Mucosa of gallbladder (tissue), 1 donor: ENCODE measurements at places on chromosomes 11 and 22. TPM values are rescaled to one million over a fixed set of nuclear protein-coding genes. Genes with fewer than 3 reads are reported as not detected.
A peak's percentile ranks its signal among the peaks of the same experiment; 100 is the strongest.

DNA sequence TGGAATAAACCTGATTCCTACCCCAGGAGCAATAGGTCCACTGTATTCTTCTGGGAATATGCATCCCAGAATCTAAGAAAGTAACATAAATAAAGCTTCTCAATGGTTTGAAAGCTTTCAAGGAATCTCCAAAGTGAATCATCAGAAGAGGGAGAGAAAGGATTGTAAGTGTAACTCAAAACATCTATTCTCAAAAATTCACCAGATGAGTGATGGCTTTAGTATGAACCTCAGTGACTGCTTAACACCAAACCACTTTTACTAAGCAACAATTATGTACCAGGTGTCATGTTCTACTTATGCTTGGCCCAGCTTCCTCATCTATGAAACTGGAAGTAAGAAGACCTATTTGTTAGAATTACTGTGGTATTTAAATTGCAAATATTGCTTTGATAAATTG is 7.4 kb downstream of the RAB38 start:
- DNase-seq, result no peak

GRCh38 chr11:69461272-69461962 is 20.0 kb upstream of the LINC01488 start:
- no peak for DNase-seq

Gene TRPM5
- total RNA-seq, result 4.4 TPM

Gene TREH
- total RNA-seq, result 23.0 TPM

GRCh38 chr11:62980133-62980760 is 4.5 kb downstream of the SLC22A6 start:
- DNase-seq, result no peak

Gene ADM
- total RNA-seq, result 27.2 TPM

DNA sequence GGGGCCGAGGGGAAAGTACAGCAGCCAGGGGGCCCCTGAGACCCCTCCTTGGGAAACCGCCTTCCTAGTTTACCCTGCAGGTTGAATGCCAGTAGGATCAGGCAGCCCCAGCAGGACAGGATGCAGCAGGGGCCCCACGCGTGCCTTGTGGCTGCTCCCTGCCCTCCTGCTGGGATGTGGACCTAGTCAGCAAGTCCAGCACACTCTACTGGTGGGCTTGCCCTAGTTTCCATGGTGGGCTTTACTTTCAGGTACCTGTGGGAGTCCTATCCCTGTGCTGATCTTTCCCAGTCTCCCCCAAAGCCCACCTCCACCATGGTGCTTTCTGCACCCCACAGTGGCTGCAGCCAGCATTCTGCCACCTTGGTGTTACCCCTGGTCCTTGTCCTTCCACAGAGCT is 22.2 kb downstream of the SHISA8 start:
- no peak for DNase-seq

GRCh38 chr11:36402568-36403170 is 106.6 kb downstream of the PRR5L start:
- DNase-seq, result no peak

GRCh38 chr11:62069986-62070919 is 53.6 kb upstream of the INCENP start:
- DNase-seq, result no peak

Gene SYCE3
- total RNA-seq, result not detected

Gene KCNJ1
- not detected for total RNA-seq

DNA sequence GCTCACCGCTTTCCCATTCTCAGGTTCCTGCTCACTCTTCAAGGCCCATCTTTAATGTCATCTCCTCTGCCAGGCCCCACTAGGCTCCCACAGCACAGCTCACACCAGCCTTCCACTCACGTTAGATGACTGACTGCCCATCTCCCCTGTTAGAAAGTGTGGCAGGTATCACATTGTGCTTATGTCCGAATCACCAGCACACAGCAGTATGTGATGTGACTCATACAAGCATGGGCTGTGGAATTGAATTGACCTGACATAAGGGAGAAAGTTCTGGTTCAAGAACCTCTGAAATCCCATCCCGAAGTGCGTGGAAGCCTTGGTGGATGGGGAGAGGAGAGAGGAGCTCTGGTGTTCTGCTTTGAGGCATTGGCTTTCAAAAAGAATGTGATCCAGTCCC is 6.5 kb downstream of the VSTM5 start:
- no peak for DNase-seq

- DNase-seq, result no peak
Measured at GRCh38 chr11:98307827-98308491, 712.8 kb upstream of the CNTN5 start.

Gene ZNF280B
- 1.3 TPM for total RNA-seq

Gene WNT7B
- 22.1 TPM for total RNA-seq

Gene NRIP3
- 2.7 TPM for total RNA-seq

Gene C11orf97
- total RNA-seq, result not detected

- no peak for DNase-seq
Measured at GRCh38 chr11:116786966-116787365, 857 bp downstream of the ZPR1 start.

Gene FIBIN
- total RNA-seq, result 8.5 TPM

DNA sequence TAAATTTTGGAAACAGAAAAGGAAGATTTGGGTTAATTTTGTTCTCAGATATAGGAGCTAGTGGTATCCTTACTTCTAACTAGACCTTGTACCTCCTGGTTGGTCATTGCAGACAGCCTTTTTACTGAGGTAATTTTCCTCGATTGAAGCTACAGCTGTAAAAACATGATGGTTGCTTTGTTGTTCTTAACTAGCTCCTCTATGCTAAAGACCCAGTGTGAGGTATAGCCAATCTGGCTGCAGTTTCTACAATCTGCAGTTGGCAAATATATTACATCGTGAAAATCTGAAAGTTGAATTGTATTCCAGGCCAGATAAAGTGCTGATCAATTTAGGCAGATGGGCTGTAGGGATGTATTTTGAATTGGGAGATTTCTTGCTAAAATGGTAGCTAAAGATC is 116.5 kb downstream of the AASDHPPT start:
- DNase-seq, result no peak

GRCh38 chr11:64026575-64027205 is 9.0 kb upstream of the FLRT1 start:
- no peak for DNase-seq

DNA sequence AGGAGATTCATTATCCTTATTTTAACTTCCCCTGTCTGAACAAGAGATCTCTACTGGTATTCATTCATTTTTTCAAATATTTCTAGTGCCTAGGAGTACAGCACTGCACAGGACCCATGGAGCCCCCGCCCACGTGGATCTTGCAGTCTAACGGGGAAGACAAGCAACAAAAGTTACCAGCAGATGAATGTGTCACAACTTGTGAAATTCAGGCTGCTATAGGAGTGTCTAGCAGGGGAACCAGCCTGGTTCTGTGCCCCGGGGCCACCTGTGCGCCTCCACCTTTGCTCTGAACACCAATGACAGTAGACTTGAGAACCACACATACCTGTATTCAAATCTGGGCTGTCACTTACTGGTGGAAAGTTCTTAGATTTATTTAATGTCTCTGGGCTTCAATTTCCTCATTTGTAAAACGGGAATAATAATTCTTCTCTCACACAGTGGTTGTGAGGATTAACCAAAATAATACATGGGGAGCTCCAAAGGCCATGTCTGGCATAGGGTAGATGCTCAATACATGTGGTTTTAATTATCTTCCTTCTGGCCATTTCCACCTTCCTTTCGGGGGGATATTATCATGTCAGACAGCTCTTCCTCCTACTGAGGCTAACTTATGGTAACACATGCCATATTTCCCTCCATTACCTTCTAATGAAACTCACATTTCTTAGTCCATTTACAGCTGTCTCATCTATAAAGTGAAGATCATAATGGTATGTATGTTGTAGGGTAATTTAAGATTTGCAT is 17.8 kb downstream of the POU2AF1 start:
- no peak for DNase-seq

DNA sequence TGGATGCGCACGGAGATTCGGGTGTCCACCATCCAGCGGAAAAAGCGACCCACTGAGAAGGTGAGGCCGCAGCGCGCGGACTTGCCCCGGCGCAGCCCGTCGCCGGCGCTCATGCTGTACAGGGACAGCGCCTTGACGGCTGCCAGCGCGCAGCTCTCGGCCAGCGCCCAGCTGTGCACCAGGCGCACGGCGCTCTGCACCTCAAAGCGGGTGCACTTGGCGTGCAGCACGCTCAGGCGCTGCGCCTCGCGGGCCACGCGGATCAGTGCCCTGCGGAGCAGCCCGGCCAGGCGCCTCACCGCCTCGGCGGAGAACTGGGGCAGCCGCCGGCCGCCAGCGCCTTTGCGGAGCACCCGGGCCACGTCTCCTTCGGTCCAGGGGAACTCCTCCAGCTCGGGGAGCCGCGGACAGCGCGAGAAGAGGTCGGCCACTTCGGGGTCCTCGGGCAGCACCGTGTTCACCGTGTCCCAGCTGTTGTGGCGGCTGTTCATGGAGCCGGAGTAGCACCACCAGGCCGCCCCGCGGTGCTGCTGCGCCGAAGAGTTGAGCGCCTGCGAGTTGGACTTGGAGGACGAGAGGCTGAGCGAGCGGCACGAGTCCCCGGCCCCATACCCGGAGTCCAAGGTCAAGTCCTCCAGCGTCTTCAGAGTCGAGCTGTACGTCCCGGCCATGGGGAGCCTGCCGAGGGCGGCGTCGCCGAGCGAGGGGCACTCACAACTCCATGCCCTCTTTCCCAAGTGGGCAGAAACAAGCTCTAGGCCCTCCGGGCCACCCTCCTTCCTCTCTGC is 703 bp downstream of the ABTB2 start:
- peak; percentile 40 for DNase-seq

Gene BACE1
- 31.7 TPM for total RNA-seq

DNA sequence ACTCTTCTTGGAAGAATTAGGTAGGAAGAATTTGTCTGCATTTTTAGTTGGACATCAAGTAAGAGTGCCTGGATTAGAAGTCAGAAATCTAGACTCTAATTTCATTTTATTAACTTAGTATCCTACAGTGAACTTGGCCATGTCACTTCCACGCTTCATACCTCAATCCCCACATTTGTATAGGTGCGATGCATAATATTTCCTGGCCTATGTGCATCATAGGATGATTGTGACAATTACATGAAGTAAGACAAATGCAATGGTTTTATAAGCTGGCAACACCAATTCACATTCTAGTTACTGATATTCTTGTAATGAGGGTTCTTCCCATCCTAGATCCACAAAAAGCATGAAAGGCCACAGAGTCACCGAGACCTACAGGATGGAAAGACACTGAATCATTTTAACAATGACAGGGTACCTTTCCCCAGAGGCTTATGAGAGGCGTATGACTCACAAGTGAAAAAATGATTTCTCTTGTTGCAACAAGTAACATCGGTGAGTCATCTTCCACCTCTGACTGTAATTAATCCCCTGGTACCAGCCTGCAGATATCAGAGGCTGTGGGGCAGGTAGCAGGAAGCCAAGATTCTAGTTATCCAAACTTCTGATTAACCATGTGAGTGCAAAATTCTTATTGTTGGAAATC is 56.0 kb upstream of the OR5AK2 start:
- peak; percentile 47 for DNase-seq

DNA sequence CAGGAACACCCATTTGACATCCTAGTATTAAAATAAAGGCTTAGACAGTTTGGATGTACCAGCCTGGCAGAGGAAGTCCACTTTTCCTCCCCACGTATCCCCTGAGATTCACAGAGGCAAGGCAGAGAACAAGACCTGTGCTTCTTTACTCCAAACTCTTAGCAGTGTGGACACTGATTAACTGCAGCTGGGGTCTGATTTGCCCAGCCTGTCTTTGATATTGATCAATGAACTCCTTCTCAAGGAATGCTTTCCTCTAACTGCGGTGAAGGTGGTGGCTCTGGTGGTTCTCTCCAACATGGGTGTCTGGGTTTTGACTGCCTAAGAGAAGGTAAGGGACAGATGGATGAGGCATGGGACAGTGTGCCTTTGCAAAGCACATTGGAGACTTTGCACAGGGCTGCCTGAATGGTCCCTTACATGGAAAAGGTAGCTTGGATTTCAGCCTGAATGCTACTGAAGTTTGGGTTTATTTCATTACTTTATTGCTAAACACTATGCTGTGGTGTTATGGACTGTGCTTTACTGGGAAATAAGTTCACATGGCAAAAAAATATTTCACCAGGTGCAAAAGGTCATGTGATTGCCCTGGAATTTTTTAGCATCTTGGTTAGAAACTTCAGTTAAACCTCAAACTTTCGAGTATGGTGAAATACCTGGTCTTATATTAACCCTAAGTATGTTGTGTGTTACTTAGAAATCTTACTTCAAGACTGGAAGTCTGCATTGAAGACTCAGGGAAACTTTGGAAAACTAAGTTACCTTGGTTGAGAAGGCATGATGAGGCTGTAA is 1.8 kb downstream of the GAS2 start:
- DNase-seq, result no peak
